ENCODE measurements at places on chromosomes 7 and 10.

- DNase-seq = no peak
Measured at GRCh38 chr7:103532955-103533354, 86.9 kb upstream of the SLC26A5 start.

- no peak for DNase-seq
Measured at GRCh38 chr10:80927419-80928078, 389.8 kb downstream of the SH2D4B start.

GRCh38 chr7:84637568-84638338 lies 443.2 kb upstream of the SEMA3A start:
- DNase-seq = no peak

- DNase-seq = no peak
Measured at GRCh38 chr10:82392533-82392932, 517.5 kb downstream of the NRG3 start.
